Right hindlimb (tissue), 1 donor: ENCODE measurements at places on chromosomes 12 and 14.

DNA sequence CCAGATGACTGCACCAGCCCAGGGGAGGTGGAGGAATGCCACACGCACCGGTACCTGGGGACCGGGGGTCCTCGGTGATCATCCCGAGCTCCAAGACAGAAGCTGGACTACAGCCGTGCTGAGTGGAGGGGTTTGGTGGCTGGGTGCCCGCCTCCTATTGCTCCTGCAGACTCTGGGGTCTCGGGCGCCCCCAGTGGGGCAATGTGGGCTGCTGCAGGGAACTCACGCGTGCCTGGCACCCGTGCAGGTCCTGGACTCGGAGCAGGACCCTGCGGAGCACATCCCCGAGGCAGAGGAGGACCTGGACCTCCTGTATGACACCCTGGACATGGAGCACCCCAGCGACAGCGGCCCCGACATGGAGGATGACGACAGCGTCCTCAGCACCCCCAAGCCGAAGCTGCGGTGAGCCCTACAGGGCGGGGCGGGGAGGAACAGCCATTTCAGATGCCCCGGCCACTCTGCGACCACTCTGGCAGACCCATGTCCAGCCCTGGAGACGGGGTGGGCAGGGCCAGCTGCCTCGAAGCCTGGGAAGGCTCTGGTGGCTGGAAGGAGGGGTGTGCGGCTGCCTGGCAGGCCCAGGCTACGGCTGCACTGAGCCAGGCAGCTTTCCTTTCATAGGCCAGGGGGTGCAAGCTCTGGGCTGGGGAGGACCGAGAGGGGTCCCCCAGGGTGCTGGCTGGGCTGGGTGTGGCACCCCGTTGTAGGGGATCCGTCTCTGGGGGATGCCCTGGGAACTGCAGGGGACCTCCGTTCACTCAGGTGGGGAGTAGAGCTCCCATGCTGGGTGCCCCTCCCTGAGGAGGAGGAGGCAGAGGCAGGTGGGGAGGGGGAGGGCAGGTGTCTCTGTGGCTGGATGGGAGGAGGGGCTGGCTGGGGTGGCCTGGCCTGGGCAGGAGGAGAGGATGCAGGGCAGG is 21.6 kb upstream of the TEX22 start:
- DNase-seq, result no peak

- DNase-seq, result no peak
Measured at GRCh38 chr12:85782711-85783110, 53.5 kb downstream of the RASSF9 start.

DNA sequence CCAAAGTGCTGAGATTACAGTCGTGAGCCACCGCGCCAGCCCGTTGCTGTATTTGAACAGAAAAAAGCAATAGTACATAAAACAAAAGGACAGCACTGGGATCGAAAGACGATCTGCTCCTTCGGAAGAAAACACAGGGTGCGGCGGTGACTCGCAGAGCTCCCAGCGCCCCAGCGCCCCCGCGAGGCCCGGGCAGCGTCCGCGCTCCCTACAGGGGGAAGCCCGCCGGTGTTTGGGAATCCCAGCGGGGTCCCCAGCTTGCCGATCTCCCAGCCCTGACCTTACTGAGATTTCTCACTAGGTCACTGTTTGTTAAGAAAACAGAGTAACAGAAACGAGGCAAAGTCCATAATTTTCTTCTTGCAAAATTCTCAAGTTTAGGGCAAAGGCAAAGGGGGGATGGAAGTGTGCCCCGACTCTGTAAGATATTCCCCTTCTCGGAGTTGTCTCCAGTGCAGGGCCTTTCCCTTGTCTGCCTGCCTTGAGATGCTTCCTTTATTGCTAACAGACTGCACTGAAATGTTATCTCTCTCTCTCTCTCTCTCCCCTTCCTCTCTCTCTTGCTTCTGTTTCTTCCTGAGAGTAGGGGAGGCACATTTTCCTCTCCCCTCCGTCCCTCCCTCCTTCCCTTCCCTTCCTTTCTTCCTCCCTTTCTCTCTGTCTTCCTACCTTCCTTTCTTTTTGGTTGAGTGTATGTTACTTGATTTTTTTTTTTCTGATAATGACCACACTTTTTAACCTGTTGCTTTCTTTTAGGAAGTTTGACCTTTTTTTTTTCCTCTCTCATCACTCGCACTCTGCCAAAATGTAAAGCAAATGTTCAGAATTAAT is 91.9 kb downstream of the TMEM30B start:
- DNase-seq, result peak; percentile 79

DNA sequence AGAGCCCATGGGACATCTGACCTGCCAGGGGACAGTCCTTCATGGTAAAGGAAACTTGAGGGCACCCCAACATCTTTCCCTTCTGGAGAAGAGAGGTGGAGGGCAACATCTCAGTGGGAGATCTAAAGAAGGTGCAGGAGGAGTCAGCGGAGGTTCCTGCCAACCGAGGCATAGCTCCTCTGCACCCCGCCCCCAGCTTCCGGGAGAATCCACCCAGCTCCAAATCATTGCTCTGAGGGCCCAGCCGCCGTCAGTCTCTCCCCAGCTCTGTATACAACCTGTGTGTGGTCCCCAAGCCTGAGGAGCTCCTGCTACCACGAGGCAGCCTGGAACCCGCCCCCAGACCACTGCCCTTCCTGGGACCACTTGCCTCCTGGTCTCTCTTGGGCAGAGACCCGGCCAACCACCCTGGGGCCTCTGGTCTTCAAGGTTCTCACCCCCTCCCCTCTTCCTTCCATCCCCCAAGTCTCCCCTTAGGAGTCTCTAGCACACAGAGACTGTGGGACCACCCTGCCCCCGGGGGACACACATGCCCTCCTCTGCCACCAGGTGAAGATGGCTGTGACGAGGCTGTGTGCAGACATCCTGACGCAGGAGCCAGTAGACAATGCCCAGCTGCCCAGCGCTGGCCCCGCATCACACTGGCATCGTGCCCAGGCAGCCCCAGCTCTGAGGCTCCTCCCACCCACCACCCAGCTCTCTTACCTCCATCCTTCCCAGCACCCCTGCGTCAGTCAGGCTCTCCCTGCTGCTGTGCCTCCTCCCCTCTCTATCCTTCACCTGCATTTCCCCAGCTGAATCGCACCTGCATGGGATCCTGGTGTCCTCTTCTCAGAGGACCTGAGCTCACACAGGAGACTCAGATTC is 13.0 kb upstream of the NUDT14 start:
- DNase-seq, result no peak

GRCh38 chr14:37697489-37698121 is 102.2 kb downstream of the TTC6 start:
- no peak for DNase-seq

GRCh38 chr14:49206828-49207227 is 379.4 kb downstream of the RPS29 start:
- peak; percentile 27 for DNase-seq

DNA sequence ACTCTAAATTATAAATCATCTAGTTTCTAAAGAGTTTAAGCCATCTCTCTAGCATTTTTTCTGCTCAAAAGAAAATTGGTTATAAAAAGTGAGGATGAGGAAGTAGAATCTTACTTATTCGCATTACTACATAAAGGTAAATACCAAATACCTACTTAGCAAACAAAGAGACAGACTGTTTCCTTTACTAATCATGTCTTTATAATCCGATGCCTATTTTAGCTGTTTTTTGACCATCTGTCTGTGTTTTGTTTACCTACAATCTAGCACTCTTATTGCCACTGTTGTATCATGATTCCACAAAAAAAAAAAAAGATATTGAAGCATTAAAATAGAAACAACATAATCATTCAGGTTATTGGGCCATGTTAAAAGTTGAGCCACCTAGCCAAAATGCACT is 396.2 kb downstream of the PAWR start:
- no peak for DNase-seq

DNA sequence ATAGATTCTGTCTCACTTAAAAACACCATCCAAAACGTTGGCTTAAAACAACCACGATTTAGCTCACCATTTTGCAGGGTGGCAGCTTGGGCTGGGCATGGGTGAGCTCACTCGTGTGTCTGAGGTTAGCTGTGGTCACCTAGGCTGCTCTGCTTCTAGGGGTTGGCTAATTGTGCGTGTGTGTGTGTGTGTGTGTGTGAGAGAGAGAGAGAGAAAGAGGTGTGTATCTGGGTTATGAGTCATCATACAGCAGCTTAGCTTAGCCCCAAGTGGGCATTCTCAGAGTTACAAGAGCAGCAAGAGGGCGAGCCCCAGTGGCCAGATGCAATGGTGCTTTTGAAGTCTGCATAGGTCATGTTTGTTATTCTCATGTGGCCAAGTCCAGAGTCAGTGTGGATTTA is 6.0 kb downstream of the FBXW8 start:
- no peak for DNase-seq

- no peak for DNase-seq
Measured at GRCh38 chr14:59352961-59353360, 112.2 kb downstream of the GPR135 start.

DNA sequence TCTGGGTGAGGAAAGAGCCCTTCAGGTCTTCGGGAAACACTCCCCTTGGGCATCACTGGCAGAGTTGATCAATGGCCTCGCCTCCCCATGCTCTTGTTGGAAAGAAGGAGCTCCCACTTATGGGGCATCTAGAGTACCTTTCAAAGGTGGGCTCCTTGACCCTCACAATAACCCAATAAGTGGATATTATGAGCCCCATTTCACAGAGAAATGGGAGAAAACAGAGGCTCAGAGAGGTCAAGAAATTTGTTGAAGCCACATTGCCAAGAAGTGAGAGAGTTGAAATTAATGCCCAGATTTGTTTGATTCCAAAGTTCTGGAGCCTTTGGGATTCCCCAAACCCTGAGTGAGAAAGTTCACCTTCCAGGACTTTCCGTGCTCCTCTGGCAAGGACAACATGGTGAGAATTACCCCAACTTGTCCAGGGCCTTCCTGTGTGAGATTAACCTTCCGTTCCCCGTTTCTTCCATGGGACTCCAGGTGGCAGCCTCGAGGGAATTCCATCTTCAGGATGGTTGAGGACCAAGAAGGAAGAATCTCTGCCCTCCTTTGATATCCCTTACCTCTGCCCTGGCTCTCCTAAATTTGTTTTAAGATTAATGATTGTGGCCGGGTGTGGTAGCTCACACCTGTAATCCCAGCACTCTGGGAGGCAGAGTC is 7.5 kb upstream of the CHD4 start:
- DNase-seq, result no peak

DNA sequence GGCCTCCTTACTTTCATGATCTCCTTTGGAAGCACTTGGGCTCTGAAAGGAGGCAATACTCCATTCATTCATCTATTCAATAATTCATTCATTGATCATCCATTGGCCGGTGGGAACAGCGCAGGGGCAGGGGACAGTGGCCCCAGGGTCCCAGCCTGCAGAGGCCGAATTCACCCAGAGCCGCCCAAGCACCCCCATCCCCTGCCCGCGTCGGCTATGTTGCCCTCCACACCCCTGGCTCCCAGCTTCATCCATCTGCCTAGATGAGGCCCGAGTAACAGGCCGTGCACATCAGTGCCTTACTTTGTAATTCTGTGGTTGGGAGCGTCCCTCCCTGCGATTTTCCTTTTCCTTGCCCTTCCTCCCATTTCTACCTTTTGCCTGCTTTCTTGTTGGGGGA is 3.2 kb downstream of the AMN start:
- DNase-seq, result no peak

GRCh38 chr14:34628681-34629135 is 1.2 kb downstream of the SNX6 start:
- peak; percentile 30 for DNase-seq

DNA sequence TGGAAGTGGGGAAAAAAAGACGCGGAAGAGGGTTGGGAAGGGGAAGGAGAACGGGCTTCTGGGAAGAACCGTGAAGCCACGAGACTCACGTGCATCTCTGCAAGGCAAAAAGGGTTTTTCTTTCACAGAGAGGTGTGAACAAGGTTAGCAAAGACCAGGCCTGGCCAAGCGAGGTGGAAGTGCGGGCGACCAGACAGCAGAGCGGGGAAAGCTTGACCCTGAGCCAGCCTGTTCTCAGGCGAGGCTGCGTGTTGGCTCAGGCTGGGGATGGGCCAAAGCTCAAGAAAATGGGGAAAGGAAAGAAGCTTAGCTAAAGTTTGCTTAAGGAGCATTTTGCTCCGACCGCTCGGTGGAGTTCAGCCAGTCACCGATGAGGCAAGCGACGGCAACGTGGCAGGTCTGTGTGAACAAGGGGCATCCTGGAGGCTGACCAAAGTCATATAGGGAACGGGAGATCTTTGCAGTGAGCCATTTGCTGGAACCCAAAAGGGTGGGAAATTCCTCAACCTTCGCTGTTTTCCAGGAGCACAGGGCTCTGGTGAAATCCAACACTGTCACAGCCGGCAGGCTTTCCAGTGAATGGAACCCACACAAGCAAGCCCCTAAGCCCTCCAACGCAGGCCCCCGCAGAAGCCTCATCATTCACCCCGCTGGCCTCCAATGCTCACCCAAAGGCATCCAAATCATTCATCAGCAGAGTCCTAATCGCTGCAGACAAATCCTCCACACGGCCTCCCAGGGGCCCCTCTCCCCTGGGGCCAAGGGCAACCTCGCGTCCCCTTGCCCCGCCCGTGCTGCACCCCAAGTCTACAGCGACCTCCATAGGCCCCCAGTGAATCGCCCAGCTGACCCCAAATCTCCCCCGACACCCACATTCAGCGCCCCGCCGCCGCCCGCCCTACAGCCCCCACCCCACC is 754 bp downstream of the ZNF605 start:
- peak; percentile 76 for DNase-seq

GRCh38 chr12:442235-442884 is 17.4 kb upstream of the B4GALNT3 start:
- peak; percentile 62 for DNase-seq

DNA sequence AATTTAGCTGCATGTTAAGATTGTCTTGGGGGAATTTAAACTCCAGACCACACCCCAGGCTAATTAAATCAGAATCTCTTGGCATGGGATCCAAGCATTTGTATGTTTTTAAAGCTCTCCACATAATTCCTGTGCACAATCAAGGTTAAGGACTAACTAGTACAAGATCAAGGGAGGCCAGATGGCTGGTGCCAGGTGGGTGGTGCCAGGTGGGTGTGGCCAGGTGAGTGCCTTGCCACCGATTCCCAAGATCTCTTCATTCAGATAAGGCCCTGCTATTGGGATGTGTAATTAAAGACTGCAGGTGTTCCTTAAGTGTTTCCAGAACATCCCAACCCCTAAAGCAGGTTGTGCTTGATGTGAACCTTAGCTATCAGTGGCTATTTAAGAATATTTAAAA is 75.1 kb downstream of the NRXN3 start:
- no peak for DNase-seq

GRCh38 chr14:81437244-81437643 is 37.1 kb upstream of the STON2 start:
- DNase-seq, result no peak

GRCh38 chr14:64419003-64419402 is 30.9 kb downstream of the MTHFD1 start:
- DNase-seq, result no peak

- no peak for DNase-seq
Measured at GRCh38 chr12:102806110-102806509, 110.9 kb downstream of the PAH start.
